ENCODE measurements at places on chromosomes 3 and 15.
A peak's percentile ranks its signal among the peaks of the same experiment; 100 is the strongest.

DNA sequence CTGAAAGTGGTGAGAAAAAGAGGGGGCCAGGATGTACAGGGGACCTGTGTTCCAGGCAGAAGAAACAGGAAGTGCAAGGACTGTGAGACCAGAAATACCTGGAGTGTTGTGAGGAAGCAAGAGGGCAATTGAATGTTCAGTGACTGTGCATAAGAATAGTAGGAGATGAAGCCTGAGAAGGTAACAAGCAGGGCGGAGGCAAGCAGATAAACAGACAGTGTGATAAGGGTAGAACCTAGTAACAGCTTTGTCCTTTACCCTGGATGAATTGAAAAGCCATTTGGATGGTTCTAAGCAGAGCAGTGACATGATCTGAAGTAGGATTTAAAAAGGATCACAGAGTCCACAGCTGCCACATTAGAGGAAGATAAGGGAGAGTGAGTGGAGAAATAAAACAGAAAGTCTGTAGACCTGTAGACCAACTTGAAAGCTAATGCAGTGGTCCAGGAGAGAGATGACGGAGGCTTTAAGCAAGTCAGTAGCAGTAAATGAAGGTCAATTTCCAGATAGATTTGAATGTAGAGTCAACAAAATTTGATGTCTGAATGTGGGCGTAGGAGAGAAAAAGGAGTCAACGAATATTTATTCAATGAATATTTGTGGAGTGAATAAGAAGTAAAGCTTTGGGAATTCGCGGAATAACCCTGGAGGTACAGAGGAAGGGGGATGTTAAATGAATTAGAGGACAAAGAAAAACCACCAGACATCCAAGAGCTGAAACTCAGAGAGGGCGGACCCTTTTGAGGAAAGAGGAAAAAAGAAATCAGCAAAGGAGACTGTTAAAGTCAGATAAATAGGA lies 4.2 kb upstream of the PLOD2 start:
- DNase-seq = no peak
- peaks cover 10% of the 10 kb centered on the region for H3K4me1 ChIP-seq
- no peak overlapping the region for H3K27ac ChIP-seq
- peaks cover 40% of the 10 kb centered on the region for H3K27me3 ChIP-seq
- H3K36me3 ChIP-seq = no peaks in the 10 kb centered on the region

DNA sequence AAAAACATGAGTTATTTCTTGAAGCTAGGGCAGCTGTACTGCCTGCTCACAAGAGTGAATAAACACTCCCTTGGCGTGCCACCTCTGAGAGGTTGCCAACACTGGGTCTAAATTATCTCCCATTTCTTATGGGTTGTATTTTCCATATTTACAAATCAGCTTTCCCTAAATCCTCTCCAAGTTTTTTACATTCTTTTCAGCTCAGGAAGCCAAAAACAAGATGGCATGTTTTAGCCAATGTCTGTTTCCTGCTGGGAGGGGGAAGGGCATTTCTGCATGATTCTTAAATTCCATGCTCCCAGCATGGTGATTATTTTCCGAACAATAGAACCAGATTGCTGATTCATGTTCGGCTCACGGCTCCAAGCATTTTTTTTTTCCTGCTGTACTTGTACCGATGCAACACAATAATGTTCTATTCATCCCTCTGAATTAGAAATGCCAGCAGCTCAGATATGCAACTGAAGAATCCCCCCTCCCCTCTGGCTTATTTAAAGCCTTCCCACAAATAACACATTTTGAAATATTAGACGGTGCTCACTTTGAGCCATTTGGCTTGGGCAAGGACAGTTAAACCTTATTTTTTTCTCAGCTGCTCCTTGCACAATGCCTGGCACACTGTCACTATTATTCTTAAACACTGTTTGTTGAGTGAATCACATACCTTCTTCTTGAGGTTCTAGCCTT lies 252.5 kb downstream of the THRB start:
- H3K27me3 ChIP-seq = no peaks in the 10 kb centered on the region
- no peak overlapping the region for H3K27ac ChIP-seq
- H3K4me1 ChIP-seq = no peaks in the 10 kb centered on the region
- no peak overlapping the region for H3K4me3 ChIP-seq
- DNase-seq = no peak

- H3K27ac ChIP-seq = no peak overlapping the region
- peaks cover 14% of the 10 kb centered on the region for H3K27me3 ChIP-seq
- no peak overlapping the region for H3K4me3 ChIP-seq
- no peak for DNase-seq
Observed at GRCh38 chr15:77533578-77534430, 98.9 kb downstream of the LINGO1 start.

DNA sequence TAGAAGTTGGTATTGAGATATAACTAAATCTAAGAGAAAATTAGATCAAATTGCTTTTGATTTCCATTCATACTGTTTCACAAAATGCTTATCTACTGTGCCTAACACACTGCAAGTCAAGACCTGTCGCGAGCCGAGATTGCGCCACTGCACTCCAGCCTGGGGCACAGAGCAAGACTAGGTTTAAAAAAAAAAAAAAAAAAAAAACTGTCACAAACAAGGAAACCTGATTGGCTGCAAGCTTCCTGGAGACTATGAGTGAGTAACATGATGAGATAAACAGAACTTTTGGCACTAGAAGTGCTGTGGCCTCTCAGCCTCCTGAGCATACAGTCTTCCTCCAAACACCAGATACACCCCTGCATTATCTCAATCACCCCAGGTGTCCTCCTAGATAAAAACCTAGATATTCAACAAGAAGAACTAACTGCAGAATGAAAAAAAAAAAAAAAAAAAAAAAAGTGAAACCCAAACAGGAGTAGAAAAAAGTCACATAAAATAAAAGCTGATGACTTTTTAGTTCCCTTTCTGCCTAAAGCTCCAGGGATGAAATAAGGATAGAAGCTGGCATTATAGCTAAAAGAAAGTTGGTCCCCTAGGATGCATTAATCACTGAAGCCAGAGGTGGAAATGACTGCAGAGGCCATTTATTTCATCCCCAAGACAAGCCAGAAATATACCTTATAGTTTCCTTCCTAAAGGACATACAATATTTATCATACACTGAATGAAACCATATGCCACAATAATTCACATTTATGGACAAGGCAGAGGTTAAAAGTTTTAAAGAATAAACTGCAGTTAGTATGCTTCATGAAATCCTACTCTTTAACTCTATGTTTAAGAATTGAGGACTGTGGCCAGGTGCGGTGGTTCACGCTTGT lies 82.4 kb downstream of the P3H2 start:
- no peak overlapping the region for H3K27ac ChIP-seq
- H3K36me3 ChIP-seq = no peaks in the 10 kb centered on the region
- H3K4me3 ChIP-seq = no peak overlapping the region
- peaks cover 13% of the 10 kb centered on the region for H3K27me3 ChIP-seq
- H3K4me1 ChIP-seq = no peaks in the 10 kb centered on the region

GRCh38 chr3:16767006-16767405 lies 117.7 kb upstream of the PLCL2 start:
- peaks cover 2% of the 10 kb centered on the region for H3K4me1 ChIP-seq
- no peaks in the 10 kb centered on the region for H3K36me3 ChIP-seq
- no peak for DNase-seq
- no peak overlapping the region for H3K4me3 ChIP-seq
- no peak overlapping the region for H3K27ac ChIP-seq
- peaks cover 6% of the 10 kb centered on the region for H3K27me3 ChIP-seq

DNA sequence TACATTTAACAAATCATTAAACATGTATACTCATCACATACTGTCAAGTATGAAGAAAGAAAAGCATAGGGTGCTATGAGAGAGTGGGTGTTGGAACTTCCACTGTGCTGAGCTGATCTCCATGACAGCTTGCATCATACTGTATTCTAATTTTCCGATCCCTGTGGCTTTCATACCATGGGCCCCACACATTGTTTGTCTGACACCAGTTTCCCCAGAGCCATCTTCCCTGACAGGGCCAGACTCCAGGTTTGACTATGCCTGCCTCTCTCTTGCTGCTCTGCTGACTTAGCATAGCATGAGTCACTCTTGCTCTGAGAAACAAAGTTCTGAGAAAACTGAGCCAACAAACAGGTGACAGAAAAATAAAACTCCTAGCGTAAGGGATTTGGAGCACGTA lies 37.0 kb upstream of the CASR start:
- DNase-seq = peak; percentile 56
- no peaks in the 10 kb centered on the region for H3K27me3 ChIP-seq
- H3K4me3 ChIP-seq = no peak overlapping the region
- peak overlapping the region; percentile 46 for H3K27ac ChIP-seq
- H3K4me1 ChIP-seq = peaks cover 31% of the 10 kb centered on the region

GRCh38 chr15:63072023-63072650 lies 29.6 kb downstream of the TPM1 start:
- no peaks in the 10 kb centered on the region for H3K36me3 ChIP-seq
- H3K27me3 ChIP-seq = peaks cover 7% of the 10 kb centered on the region
- H3K27ac ChIP-seq = no peak overlapping the region
- peaks cover 10% of the 10 kb centered on the region for H3K4me1 ChIP-seq
- DNase-seq = no peak

- peak overlapping the region; percentile 98 for H3K27ac ChIP-seq
- peak overlapping the region; percentile 99 for H3K4me3 ChIP-seq
- H3K4me1 ChIP-seq = peaks cover 34% of the 10 kb centered on the region
- peaks cover 52% of the 10 kb centered on the region for H3K36me3 ChIP-seq
- H3K27me3 ChIP-seq = no peaks in the 10 kb centered on the region
- peak; percentile 76 for DNase-seq
Observed at GRCh38 chr3:56682462-56683121, 473 bp downstream of the TASOR start.

GRCh38 chr15:70053001-70053715 lies 44.6 kb downstream of the TLE3 start:
- no peak for DNase-seq
- peaks cover 73% of the 10 kb centered on the region for H3K36me3 ChIP-seq
- no peak overlapping the region for H3K4me3 ChIP-seq
- no peak overlapping the region for H3K27ac ChIP-seq

DNA sequence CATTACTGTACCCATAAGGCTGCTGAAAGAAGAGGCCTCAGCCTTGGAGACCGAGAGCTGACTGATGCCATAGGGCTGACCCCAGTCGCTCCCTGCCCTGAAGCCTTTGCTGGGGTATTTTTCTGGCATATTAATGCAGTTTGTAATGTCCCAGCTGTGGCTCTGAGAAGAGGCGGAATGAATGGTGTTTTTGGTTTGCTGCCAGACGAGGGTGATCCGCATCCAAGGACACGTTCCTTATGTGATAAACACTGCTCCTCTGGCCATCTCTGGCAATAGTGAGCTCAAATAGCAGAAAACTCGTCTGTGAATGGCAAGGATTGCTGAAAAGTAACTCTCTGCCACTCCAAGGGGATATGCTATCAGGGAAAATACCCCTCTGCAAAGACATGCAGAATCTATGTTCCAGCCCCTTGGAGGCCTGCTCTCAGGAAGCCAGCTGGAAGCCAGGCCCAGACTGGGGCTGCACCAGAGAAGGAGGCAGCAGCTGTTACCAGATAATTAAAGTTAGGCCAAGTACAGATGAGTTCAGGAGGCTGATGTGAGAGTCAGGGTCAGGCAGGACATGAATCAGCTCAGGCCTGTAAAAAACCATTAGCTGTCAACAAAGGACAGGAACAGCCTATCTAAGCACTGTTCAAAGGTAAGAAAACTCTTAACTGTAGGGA lies 28.9 kb upstream of the KLHL6 start:
- H3K4me3 ChIP-seq = no peak overlapping the region
- H3K36me3 ChIP-seq = no peaks in the 10 kb centered on the region
- no peak for DNase-seq
- no peaks in the 10 kb centered on the region for H3K27me3 ChIP-seq
- peaks cover 24% of the 10 kb centered on the region for H3K4me1 ChIP-seq
- H3K27ac ChIP-seq = no peak overlapping the region

GRCh38 chr3:96959901-96960641 lies 145.7 kb downstream of the EPHA6 start:
- no peaks in the 10 kb centered on the region for H3K36me3 ChIP-seq
- H3K27me3 ChIP-seq = no peaks in the 10 kb centered on the region
- no peak overlapping the region for H3K4me3 ChIP-seq
- H3K4me1 ChIP-seq = no peaks in the 10 kb centered on the region

GRCh38 chr3:142447301-142447851 lies 461 bp downstream of the XRN1 start:
- H3K27ac ChIP-seq = peak overlapping the region; percentile 96
- DNase-seq = peak; percentile 41
- H3K4me3 ChIP-seq = peak overlapping the region; percentile 91

DNA sequence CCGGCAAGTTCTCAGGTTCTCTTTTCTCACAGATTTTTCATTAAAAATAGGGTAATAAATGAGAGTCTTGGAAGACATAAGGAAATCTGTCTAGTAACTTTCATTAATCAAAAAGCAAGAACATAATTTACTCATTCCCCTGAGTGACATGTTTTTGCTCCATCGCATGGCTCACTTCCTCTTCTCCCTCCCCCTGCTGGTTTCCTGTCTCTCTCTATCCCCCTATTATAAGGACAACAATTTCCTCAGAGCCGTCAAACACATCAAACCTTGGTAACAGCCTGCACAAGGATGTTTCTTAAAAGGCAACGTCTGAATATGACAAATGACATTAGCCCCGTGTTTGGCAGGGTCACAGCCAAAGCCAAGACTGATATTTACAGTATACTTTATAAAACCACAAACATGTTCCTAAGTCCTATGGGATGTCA lies 1149.6 kb downstream of the IGSF11 start:
- no peaks in the 10 kb centered on the region for H3K4me1 ChIP-seq
- H3K27ac ChIP-seq = no peak overlapping the region

DNA sequence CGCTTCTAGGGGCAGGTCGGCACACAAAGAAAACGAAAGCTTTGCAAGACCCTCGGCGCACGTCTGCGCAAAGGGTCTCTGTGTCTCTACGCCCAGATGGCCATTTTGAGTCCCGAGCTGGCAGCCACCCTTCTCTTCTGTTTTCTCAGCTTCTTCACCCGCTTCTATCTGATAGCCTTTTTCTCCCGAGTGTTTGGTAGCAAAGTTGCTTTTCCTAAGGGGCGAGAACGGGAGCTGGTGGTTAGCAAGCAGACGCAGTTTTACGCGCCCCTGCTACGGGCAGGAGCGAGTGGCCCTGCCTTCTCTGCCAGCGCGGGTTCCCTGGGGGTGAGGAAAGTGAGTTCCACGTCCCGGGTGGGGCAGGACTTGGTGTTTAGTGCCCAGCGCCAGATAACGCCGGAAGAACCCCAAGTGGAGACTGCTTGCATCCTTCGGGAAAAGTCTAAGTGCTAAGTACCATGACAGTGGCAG lies 2.9 kb upstream of the MKRN2 start:
- no peaks in the 10 kb centered on the region for H3K36me3 ChIP-seq
- H3K27me3 ChIP-seq = peaks cover 22% of the 10 kb centered on the region
- DNase-seq = no peak

DNA sequence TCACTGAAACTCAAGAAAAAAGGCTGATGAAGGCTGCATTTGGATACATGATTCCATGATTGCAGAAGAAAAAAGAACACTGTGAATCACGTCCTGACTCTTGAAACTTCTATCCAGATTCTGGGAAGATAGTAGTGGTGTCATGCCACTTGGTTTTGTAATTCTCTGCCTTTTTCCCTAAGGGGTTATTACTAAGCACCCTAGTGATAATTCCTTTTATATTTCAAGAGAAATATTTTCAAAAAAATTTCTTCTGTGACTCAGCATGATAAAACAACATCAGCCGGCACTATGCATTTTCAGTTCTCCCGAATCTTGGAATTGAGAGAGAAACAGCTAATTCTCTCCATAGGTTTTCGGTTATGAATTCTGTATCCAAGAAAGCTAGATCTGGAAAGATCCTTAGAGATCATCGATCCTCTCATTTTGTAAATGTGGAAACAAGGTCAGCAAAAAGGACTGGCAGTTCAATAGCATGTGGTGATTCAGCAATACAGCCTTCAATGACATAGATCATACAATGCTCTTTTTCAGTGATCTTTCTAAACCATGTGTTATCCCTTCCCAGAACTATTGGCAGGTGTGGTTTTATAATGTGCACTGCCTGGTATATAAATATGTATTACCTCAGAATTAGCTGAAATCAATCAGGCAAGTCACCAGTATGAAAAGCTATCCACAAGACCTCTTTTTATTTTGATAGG lies 42.6 kb upstream of the TP63 start:
- no peak overlapping the region for H3K4me3 ChIP-seq
- peaks cover 31% of the 10 kb centered on the region for H3K4me1 ChIP-seq
- no peak overlapping the region for H3K27ac ChIP-seq
- peaks cover 18% of the 10 kb centered on the region for H3K36me3 ChIP-seq
